Stimulated activated CD8-positive, alpha-beta memory T cell treated with anti-CD3 and anti-CD28 coated beads, Interleukin-7, amount 100 ng/mL, for 1 hour (primary cell): ENCODE measurements at places on chromosomes 12 and 14.
A peak's percentile ranks its signal among the peaks of the same experiment; 100 is the strongest.

GRCh38 chr14:99774556-99775307, 18.5 kb upstream of the EML1 start:
- DNase-seq: no peak

GRCh38 chr12:127389923-127390322, 877.0 kb upstream of the TMEM132C start:
- no peak for DNase-seq

DNA sequence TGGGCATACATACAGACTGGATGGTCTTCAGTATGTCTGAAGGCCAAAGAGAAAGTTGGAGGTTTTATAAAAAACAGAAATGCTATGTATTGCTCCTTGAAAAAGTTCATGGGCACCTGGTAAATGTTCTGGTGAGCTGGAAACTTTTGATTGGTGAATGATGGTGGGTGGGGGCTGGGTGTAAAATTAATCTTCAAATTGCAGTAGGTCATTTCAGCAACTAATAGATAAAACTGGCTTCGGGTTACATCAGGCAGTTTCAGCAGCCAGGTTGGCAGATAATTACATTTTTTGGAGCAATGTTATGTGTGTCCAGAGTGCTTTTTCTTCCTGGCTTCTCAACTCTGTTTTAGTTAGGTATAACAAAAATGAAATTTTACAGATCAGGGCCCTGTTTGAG, 35.3 kb downstream of the SDR9C7 start:
- DNase-seq: no peak

DNA sequence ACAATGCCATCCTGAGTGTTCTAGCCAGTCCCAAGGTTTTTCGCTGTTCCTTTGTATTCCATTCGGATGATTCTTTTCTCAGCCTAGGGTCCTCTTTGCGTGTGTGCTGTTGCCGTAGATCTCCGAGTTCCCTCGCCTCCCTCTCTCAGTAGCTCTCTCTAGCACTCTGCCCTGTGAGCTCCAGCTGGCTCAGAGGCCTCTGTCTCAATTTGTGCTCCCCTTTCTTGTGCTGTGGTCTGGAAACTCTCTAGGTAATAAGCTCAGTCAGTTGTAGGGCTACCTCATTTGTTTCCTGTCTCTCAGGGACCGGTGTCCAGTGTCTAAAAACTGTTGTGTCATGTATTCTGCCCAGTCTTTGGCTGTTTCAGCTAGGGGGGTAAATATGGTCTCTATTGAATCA, 179.3 kb downstream of the PCNX1 start:
- no peak for DNase-seq

GRCh38 chr14:56195223-56195622, 77.0 kb downstream of the PELI2 start:
- no peak for DNase-seq

- peak; percentile 81 for DNase-seq
These were observed at the start of gene DCAF5 for GRCh38 chr14:69152902-69153151. Gene DCAF5, minus strand, starts transcription at chr14:69153119. Its CDS starts 141 bp downstream, at chr14:69152978.

- no peak for DNase-seq
These were observed 16.2 kb upstream of the RNASE1 start for GRCh38 chr14:20818861-20819260.

GRCh38 chr12:53053218-53054111, 3.6 kb downstream of the TNS2 start:
- DNase-seq: peak; percentile 23

DNA sequence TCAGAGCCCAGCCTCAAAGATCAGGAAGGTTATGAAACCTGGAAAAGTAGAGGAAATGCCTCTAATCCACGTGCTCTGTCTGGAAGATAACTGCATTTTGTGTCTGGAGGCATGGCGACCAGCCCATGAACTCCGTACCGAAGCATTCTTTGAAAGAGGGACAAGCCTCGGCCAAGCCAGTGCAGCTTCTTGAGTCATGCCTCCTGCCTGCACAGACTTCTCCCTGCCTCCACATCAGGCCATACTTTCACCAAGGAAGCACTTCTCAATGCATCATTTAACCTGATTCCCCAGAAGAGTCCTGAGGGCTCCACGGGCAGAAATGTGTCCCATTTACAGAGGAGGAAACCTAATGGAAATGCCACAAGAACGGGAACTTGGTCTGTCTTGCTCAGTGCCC, 3.4 kb downstream of the ACTN1 start:
- DNase-seq: no peak

DNA sequence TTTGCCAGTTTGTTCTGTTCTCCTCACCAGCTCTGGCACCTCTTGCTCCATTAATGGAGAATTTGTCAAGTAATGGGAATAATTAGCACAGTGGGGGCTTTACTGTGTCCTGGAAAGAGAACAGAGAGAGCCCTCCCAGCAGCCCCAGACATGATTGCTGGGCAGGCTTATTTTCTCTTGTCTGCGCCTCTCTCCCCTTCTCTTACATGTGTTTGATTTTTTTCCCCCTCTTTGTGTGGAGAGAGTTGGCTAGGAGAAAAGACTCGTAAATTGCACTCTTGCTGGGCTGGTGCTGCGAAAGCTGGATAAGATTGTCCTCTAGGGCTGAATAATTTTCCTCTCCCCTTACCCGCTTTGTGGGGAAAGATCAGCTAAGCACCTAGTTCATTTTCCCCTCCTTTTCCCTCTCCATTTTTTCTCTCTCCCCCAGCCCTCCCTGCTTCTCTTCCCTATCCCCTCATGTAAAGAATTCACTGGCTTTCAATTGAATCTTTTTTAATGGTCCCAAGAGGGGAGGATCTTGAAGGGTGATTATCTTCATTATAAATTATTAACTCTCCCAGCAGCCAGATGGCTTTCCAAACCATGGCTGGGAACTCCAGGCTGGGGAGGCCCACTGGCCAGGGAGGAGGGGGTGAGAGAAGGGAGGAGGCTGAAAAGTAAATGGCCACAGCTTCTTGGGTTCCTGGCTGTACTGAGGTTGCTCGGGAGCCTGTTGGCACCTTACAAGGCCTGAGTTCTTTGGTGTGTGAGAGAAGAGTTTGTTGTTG, 62.2 kb downstream of the NRXN3 start:
- DNase-seq: no peak

GRCh38 chr14:88270776-88271175, 52.3 kb downstream of the KCNK10 start:
- no peak for DNase-seq

DNA sequence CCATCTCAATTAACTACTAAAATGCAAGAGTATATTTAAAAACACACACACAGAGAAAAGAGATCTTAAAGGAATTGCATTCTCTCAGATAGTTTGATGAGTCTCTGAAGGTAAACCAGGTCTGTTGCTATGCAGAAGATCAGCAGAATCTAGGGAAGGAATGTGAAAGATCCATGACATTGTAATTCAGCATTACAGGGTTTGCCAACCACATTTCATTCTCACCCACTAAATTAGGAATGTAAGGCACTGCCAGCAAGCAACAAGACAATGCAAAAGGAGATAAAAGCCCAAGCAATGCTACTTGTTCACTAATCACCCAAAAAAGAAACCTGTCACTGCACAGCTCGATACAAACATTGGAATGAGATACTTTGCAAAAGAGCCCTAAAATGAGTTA, 106.3 kb downstream of the LRIG3 start:
- no peak for DNase-seq

DNA sequence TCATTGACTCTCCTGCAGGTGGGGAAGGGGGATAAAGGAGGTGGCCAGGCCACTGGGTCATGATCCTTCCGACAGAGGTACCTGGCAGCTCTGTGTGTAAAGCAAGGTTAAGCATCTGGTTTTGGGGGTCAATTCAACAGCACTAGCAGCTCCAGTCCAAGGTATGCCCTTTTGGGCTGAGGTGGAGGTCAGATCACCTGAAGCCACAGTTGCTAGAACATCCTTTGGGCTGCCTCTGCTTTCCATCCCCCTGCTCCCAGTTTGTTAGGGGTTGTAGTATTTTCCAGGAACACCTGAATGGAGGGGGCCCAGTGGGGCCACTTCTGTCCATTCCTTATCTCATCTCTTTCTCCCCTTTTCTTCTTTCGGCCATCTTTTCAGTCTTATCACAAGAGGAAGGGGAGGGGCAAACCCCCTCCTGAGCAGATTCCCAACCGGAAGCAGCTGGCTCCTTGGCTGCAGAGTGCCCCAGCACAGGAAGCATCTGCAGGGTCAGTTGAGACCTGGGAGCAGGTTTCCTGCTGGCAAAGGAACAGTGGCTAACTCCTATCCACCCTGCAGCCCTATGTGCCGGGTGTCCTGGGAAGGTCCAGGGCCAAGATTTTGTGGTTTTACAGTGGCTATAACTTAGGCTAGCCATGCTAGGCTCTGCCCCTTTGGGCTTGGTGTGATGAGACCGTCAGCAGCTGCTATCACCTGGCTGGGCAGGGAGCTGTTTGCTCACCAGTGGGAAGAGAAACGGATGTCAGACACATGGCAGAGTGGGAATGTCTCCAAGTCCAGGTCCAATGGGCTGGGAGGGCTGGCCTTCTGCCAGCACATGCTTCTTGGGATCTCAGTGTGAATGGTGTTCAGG, 40.2 kb downstream of the SH2B3 start:
- no peak for DNase-seq

- no peak for DNase-seq
These were observed 7.6 kb upstream of the CCDC184 start for GRCh38 chr12:48175613-48176416.

DNA sequence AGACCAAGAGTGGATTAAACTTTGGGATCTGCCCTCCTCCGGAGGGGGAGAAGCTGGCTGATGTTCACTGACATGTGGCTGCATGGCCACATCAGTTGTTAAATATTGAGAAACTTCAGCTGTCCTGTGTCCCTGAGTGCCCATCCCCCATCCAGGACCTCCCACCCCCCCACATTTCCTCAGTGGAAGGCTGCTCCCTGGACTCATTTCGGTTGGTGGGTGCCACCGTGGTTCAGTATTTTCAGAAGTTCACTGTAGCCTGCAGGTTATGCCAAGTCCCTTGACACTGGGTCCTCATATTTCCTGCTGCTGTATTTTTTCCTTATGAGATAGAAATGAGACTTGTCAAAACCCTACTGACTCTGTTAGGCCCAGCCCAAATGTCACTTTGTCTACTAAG, 302.4 kb downstream of the CACNA1C start:
- no peak for DNase-seq

GRCh38 chr12:86711731-86712130, 455.5 kb upstream of the MGAT4C start:
- DNase-seq: no peak

GRCh38 chr12:54364413-54364812, at the start of gene GPR84:
Gene GPR84, minus strand, starts transcription at chr12:54364486. Its CDS starts 635 bp downstream, at chr12:54363851.
- no peak for DNase-seq

DNA sequence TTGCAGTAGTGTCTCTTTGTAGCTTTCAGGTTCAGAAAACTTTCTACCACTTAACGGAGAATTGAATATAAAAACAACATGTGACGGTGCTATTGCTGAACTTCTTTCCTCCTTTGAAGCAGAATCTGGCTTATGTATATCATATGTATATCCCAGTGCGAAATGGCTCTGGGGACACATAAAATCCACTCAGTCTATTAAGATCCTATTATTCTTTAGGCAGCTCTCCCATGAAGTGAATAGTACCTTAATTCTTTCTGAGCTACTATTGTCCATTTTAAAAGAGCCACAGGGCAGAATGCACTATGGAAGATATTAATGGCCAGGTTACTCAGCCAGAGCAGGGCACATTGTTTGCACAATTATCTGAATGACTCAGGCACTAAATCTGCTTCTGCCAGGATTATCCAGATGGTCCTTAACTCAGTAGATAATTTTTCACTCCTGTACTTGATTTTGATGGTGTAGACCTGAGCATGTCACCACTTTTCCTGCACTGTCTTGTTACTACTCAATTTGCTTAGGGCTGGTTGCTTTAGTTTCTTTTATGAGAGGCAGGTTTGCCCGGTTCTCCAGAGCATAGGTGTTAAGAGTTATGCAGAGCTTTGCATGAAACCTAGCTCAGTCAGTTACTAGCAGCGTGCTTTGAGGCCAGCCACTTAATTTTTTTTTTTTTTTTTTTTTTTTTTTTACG, 5.5 kb downstream of the CNTN1 start:
- no peak for DNase-seq

DNA sequence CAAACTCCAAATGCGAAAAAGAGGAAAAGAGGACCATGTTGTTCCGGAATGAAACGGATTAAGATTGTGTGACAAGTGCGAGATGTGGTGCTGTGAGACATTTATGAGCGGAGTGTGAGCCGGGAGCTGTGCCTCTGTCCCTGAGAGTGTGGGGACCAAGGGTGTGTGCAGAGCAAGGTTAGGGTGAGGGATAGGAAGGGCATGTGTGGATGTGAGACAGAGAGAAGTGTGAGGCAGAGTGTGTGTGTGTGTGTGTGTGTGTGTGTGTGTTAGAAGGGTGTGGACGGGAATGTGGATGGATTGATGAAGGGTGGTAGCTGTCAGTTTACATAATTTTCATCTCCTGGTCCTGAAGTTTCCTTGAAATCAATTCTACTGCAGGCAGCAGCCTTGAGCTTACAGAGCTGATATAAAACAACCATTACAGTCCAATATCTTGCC, 4.3 kb upstream of the OTX2 start:
- DNase-seq: no peak

- DNase-seq: no peak
These were observed 69.6 kb upstream of the CHST11 start for GRCh38 chr12:104387190-104387589.
